Tibial artery (tissue), 4 donors: ENCODE measurements at places on chromosomes 1 and 21.
A peak's percentile ranks its signal among the peaks of the same experiment; 100 is the strongest.

DNA sequence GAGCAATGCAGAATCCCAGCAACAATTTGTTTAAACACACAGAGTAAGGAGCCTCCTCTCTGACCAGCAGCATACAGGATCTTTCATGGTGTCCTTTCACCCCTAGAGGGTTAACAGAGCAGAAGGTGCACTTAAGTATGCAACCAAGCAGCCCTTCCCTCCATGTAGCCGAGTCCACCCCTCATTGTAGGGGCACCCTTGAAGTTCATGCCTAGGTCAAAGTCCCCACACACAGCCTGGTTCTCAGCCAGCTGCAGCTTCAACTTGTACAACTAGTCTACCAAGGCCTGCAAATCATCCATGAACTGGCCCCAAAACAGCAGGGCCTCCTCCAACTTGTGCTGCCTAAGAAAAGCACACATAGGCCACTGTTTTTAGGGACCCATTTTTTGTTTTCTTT, 7.0 kb upstream of the BMP8B start:
- no peak overlapping the region for H3K4me3 ChIP-seq
- peaks cover 19% of the 10 kb centered on the region for H3K27me3 ChIP-seq
- no peaks in the 10 kb centered on the region for H3K4me1 ChIP-seq
- DNase-seq = no peak
- H3K36me3 ChIP-seq = no peaks in the 10 kb centered on the region

- H3K4me1 ChIP-seq = no peaks in the 10 kb centered on the region
- no peaks in the 10 kb centered on the region for H3K36me3 ChIP-seq
- H3K27ac ChIP-seq = no peak overlapping the region
- no peaks in the 10 kb centered on the region for H3K27me3 ChIP-seq
- no peak overlapping the region for H3K4me3 ChIP-seq
- DNase-seq = no peak
Measured at GRCh38 chr1:59308839-59309238, 11.9 kb downstream of the FGGY start.

DNA sequence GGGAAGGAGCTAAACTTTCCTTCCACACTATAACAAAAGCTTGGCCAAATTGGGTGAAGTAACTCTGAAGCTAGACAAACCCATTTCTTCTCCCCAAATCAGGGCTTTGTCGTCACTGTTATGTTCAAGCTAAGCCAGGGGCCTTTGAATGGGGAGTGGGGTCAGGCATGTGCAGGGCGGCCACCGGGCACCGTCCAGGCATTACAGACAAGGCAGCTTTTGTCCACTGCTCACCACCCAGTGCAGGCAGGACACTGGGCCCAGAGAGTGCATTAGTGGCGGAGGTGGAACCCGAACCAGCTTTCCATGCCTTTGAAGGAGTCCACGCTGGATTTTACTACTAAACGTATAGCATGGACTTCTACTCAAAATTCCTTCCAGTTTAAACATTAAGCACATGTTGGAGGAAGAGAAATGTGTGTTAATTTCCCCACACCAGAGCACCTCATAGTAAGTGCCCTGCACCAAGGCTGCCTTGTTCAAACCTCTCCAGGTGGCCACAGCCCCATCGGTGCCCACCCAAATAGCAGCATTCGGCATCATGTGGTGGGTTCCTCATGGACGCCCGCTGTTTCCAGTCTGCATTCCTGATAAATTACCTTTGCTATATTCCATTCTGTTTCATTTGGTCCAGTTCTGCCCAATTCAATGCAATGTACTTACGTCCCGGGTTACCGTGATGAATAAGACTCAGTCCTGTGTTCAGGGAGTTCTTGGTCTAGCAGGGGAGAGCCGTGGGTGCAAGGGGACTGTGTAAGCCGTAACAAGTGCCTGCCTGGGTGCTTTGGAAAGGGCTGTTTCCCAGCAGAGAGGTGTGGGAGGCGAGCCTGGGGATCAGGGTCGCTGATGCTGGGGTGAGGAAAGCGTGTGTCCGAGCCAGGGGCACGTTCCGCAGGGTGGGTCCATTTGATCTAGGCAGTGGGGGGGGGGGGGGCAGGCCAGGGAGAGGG, 1.6 kb downstream of the UBASH3A start:
- peaks cover 11% of the 10 kb centered on the region for H3K27me3 ChIP-seq
- DNase-seq = no peak
- H3K36me3 ChIP-seq = no peaks in the 10 kb centered on the region
- no peaks in the 10 kb centered on the region for H3K4me1 ChIP-seq

GRCh38 chr21:25733859-25734653, 648 bp downstream of the ATP5PF start:
- no peak for DNase-seq
- peaks cover 43% of the 10 kb centered on the region for H3K4me1 ChIP-seq
- peak overlapping the region; percentile 96 for H3K27ac ChIP-seq

DNA sequence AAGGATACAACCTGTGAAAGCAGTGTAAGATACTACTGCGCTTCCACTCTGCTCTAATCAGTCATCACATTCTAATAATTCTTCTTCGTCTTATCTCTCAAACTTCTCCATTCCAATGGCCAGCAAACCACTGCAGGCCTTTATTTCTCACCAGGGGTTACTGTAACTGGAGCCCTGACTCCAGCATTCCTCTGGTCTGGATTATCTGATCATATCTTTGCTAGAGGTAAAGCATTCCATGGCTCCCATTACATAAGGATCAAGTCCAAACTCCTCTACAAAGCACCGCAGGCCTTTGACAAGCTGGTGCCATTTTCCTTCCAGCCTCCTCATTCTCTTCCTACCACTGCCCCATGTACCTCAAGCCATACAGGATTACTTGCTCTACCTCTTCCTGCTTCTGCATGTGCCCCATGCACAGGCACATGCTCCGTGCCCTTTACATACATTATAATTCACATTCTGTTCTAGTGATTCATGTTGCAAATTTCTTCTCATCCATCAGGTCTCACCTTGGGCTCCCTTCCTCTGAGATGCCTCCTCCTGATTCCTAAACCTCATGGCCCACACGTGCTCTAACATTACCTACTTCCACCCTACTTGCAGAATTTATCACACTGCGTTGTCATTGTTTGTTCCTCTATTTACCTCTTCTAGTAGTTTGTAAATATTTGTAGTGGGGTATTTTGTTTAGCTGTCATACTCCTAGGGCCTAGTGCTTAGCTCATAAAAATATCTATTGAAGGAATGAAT, 9.3 kb upstream of the SERBP1 start:
- peaks cover 29% of the 10 kb centered on the region for H3K4me1 ChIP-seq
- DNase-seq = no peak
- no peaks in the 10 kb centered on the region for H3K27me3 ChIP-seq
- no peaks in the 10 kb centered on the region for H3K36me3 ChIP-seq
- no peak overlapping the region for H3K4me3 ChIP-seq
- no peak overlapping the region for H3K27ac ChIP-seq

- H3K36me3 ChIP-seq = no peaks in the 10 kb centered on the region
- DNase-seq = no peak
- no peak overlapping the region for H3K4me3 ChIP-seq
- H3K27me3 ChIP-seq = no peaks in the 10 kb centered on the region
Measured at GRCh38 chr21:15255261-15255660, 190.5 kb upstream of the NRIP1 start.

DNA sequence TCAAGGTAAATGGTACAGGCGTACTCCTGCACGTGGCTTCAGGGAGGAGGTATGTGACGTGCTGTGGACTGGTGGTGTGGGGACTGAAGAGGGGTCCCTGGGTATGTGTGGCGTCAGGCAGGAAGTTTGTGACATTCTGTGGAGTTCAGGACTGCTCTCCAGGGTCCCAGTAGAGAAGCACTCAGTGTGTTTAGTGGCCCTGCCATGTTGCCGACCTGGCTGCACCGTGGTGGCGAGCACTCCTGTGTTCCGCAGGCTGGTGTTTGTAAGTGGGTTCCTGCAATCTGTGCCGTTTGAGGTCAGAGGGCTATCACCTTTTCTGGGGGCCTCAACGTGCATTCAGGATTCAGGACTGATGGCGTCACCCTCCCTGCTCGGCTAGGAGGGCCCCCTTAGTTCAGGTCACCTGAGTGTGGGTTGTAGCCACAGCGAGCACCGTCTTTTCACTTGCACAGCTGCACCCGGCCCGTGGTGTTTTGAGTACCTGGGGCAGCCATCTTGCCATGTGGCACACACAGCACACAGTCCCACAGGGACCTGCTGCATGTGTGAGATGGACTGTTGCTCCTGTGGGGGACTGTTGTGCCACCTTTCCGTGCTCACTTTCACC, 26.5 kb downstream of the SNAP47 start:
- no peak overlapping the region for H3K4me3 ChIP-seq
- DNase-seq = no peak
